ENCODE measurements at places on chromosomes 5 and 9. TPM values are rescaled to one million over a fixed set of nuclear protein-coding genes. Genes with fewer than 3 reads are reported as not detected.

FGD3 gene
- total RNA-seq: 5.5 TPM

GRCh38 chr5:147517383-147517782, 7.5 kb upstream of the DPYSL3 start:
- no peak overlapping the region for H3K4me3 ChIP-seq
- no peaks in the 10 kb centered on the region for H3K4me1 ChIP-seq
- no peak for DNase-seq
- H3K27ac ChIP-seq: no peak overlapping the region
- no peaks in the 10 kb centered on the region for H3K36me3 ChIP-seq

PCDH1 gene
- 22.8 TPM for total RNA-seq

FBP2 gene
- not detected for total RNA-seq

ANGPTL2 gene
- total RNA-seq: 20.6 TPM
